ENCODE measurements at places on chromosomes 1 and 21.

GRCh38 chr1:114335273-114335672 lies 175.7 kb downstream of the TRIM33 start:
- no peak for DNase-seq

DNA sequence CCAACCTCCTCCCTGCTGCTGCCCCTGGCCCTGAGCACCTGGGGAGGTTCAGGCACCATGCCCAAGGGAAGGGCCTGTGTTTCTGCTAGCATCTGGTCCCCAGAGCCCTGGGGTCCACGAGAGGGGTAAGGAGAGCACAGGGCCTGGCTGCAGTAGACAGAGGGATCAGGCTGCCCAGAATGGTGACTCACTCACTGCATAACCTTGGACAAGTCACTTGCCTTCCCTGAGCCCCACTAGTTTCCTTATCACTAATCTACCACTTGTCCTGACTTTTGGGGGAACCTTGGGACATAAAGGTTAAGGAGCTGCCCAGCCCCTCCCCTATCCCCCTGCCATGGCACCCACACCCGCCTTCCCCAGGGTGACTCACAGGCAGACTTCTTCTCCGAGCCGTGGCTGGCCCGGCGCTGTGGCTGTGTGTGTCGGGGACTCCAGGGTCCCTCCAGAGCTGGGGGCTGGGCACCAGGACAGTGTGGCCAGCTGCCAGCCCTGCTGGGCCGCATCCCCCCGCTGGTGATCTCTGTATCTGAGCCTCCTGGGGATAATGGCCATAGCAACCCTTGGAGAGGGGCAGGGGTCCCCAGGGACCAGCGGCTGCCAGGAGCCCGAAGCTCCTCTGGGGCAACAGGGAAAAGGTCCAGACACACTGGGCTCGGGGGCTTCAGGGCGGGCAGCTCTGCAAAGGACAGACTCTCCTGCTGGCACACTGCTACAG lies 4.0 kb downstream of the ARHGEF19 start:
- DNase-seq, result no peak

DNA sequence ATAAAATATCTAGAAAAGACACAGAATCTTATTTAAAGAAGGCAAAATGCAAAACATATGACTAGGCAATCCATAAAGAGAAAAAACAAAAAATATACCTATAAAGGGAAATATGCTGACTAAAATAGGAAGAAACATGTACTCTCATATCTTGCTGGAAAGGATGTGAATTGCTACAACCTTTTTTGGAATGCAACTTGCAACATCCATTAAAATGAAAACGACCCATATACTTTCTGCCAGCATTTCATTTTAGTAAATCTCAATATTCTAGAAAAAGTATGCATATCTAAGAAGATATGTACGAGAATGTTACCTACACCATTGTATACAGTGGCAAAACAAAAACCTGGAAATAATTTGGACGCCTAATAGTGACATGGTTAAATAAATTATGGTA lies 56.6 kb downstream of the EDEM3 start:
- no peak for DNase-seq

DNA sequence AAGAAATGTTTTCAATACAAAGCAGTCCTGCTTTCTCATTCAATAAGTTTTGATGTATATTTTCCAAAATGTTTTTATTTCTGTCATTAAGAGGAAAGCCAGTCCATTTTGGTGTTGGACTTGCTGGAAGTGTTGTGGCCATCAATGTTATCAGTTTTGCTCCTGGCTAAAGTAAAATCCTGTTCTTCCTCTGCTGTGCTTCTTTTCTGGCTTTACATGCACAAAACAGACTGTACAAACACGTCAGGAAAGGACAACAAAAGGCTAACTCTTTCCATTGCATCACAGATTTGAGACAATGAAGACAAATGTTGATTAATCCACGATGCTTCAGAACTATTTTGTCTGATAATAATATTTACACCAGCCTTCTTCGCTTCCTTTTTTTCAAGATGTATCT lies 735.4 kb downstream of the LTN1 start:
- DNase-seq, result no peak

DNA sequence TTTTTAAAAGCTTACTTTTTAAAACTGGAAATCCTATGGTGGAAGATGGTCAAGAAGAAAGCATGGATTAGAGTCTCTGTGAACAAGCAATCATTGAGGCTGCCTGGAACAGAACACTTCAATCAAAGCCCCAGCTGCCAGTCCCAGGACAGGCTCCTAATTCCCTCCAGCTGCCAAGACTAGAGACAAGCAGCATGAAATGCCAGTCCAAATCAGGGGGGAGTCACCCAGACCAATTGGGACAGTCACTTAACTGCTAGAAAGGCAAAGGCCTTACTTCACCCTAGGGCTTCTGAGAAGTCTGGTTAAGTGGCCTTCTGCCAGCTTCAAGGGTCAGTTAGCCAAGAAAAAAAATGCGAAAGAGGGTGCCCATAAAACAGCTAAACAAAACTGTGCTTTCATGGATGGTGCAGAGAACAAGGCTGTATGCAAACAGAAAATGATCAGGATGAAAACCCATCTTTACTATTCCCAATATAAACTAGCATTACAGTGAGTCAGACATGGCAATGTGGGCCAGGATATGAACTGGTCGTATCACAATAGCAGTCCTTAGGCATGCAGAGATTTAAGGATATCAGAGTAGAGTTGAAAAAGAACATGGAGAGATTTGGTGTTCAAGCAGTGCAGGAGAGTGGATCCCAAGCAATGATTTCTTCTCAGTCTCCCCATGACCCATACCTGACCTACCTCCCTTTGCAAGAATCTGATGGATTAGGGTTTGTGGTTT lies 31.0 kb upstream of the MAN1A2 start:
- DNase-seq, result no peak

- no peak for DNase-seq
Measured at GRCh38 chr1:59528900-59529299, 232.0 kb downstream of the FGGY start.

DNA sequence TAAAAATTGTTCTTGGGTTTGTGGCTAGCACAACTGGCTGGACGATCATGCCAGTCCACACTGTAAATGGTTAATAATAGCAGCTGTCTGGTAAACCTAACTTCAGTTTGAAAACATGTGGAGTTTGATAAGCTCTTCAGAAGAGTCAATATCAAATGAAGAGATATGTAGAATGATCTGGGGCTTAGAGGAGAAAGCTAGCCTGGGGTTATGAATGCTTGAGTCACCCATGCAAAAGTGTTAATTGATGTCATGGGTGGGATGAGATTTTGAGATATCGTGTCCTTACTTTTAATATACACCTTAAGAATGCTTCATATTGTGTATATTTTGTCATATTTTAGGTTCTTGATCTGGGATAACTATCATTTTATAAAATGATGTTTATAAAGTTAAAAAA lies 554.7 kb upstream of the ZRANB2 start:
- DNase-seq, result no peak

DNA sequence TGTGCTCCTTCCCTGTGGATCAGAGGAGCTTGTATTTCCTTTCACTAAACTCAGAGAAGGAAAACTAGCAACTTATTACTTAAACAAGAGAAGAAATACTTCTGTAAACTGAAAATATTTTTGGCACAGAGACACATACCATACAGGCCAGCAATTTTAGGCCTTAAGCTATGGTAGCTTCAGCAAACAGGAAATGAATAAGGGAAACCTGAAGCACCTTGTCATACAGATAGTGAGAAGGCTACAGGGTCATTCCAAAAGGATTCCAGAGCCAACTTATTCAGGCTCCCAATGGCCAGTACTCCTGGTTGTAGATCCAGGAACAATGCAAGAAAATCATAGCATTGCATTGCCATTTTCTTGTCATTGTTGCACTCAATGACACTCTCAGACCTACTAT lies 9.1 kb upstream of the KYAT3 start:
- DNase-seq, result no peak

GRCh38 chr21:37436174-37436573 lies 69.6 kb downstream of the DYRK1A start:
- no peak for DNase-seq

GRCh38 chr1:162904579-162904978 lies 43.6 kb upstream of the CCDC190 start:
- DNase-seq, result no peak

- no peak for DNase-seq
Measured at GRCh38 chr1:68178821-68179490, 53.4 kb downstream of the WLS start.

DNA sequence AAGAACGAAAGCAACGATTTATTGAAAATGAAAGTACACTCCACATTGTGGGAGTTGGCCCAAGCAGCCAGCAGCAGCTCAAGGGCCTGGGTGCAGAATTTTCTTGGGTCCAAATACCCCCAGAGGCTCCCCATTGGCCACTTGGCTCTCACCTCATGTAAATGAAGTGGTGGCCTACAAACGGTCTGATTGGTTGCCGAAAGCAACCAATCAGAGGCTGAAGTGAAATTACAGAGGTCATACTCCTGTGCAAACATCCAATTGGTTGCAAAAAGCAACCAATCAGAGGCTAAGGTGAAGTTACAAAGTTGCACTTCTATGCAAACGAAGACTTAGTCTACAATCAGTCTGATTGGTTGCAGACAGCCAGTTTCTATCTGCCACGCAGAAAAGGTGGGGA lies 31.9 kb downstream of the FAM163A start:
- no peak for DNase-seq
